ENCODE measurements at places on chromosomes 3 and 15.

- DNase-seq, result peak; percentile 18
Observed at GRCh38 chr3:123586131-123586530, 1.3 kb upstream of the HACD2 start.

- no peak for DNase-seq
Observed at GRCh38 chr3:48997714-48998637, 7.9 kb downstream of the P4HTM start.

DNA sequence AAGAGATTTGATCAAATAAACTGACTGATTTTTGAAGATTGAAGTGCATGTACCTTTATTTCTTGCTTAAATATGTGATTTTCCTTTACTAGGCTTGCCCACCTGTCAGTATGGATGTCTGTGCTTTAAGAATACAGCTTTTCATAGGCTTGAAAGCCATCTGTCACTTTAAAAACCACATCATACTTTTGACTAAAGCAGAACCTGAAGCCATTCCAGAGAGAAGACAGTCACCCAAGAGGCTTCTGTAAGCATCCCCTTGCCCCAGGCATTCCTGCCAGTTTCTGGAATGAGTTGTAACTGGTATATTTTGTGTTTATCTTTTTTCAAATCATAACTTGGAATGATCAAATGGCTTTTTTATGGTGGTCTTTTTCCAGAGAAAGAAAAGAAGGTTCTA, 24.0 kb downstream of the HPS3 start:
- DNase-seq, result no peak

DNA sequence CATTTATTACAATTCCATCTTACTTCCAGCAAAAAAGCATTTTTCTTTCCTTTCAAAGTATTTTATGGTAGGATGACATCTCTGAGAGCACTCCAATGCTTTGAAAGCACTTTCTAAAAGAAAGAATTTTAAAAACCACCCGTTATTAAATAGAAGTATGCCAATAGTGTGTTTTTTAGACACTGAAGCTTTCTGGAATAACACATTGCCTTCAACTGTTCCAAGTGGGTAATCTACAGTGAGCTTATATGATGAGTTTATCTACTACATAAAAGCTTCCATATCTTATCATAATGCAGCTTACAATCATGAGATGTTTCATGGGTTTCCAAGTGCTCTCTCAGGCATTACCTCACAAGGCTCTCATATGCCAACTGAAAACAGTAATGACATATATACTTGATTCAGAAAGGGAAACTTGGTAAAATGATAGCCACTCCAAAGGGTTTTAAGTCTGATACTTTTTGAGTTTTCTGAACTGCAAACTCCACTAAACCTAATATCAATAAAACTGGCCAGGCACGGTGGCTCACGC, 14.1 kb downstream of the CMTM6 start:
- no peak for DNase-seq

DNA sequence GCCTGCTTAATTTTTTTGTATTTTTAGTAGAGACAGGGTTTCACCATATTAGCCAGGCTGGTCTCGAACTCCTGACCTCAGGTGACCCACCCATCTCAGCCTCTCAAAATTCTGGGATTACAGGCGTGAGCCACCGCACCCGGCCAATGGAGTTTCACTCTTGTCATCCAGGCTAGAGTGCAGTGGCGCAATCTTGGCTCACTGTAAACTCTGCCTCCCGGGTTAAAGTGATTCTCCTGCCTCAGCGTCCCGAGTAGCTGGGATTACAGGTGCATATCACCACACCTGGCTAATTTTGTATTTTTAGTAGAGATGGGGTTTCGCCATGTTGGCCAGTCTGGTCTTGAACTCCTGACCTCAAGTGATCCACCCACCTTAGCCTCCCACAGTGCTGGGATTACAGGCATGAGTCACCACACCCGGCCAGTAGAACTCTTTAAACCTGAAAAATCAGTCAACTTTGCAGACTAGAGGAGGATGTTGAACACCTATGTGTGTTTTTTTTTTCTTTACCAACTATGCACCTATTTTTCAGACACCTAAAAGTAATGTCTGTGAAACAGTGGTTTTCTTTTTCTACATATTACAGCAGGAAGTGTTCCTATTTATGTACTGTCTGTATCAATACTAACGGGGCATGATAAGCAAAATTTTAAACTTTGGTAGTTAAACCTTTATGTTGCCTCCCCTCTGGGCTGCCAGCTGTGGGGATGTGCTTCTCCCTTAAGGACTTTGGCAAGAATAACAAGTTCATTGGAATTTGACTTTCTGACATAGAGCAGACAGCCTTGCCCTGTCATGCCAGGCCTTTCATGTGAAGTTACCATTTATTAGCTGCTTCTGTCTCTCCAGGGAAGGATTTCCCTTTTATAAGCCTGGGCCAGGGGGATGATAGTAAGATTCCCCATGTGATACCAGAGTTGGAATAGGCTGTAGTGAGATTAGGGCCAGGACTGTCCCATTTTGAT, 8.1 kb downstream of the ARIH2 start:
- DNase-seq, result no peak

GRCh38 chr3:132713977-132714727, 8.1 kb downstream of the NPHP3 start:
- DNase-seq, result no peak

DNA sequence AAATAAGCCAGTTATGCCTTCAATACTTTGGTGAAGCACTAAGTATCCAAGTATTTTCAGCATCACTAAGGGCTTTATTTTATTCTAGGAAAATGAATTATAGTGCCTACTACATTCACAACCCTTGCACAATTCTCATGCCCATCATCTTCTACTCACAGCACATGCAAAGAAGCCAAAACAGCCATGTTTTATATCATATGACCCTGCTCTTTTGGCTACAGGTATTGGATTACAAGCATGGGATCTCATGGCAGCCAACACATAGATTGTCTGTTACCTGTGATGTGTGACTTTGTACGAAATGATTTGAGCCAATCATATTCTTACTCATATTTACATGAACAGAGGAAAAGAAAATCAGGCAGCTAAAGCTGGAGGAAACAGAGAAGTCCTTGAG, 38.6 kb downstream of the STT3B start:
- DNase-seq, result no peak

DNA sequence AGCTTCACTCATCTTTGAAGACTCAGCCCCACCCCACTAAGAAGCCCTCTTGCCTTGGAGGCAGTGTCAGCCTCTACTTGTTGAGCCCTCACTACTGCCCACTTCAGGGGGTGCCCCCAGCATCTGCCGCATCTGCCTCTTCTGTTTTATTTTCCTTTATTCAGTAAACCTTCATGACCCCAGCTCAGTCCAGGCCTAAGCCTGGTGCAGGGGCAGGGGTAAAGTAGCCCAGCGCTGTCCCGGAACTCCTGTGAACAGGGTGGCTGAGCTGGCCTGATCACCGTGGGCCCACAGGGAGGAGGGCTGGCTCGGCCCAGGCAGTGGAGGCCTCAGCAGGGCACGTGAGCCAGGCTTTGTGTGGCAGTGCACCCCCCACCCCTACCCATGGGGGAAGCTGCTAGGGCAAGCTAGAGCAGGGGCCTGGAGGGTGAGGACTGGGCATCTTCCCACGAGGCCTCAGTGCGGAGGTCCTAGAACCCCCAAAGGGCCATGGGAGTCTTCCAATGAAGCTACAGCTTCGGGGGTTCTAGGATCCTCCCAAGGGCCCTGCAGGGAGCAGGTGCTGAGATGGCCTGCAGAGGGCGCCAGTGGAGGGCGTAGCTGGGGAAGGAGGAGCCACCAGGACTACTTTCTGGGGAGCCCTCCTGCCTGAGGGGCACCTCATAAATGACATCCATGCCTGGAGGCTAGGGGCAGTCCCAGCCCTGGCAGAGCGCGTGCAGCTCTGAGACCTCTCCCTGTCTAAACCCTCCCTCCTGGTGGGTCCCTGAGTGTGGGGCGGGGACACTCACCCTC, 36.0 kb downstream of the TSPAN3 start:
- DNase-seq, result no peak

DNA sequence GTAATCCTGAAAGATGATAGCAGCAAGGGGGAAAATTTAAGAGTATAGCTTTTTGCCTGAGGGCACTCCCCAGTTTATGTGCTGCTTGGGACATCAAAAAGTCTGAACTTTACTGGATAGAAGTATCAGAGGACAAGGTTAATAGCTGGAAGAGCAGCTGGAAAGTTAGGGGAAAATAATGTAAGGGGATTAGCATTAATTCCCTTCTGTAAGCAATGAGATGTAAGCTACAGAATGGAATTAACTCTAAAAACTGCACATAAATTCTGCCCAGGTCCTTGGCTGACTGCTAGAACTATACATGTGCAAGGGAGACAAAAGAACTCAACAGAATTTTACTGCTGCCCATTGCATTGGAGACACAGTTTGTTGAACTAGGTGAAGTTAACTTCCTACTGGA, 55.6 kb downstream of the ATP11B start:
- DNase-seq, result no peak

DNA sequence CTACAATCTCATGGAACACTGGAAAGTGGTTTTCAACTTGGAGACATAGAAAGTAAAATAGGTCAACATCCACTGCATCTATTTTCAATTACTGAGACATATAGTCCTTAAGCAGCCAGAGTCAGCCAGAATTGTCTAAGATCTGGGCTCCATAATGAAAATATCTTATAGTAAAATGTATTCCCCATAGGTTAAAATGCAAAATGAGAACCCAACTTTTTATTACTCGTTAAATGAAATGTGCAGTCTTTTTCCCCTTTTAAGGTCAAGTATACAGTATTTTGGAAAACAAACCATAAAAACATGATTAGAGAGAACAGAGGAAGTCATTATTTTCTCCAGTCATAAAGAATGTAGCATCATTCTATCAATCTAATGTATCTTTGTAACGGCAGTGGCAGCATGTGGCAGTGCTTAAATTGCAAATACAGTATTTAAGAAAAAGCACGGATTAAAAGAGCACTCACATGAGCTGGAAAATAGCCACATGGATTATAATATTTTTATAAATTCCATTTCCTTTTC, 64.4 kb upstream of the CPB1 start:
- DNase-seq, result no peak

GRCh38 chr3:46243560-46243959, 1.3 kb downstream of the CCR3 start:
- no peak for DNase-seq

DNA sequence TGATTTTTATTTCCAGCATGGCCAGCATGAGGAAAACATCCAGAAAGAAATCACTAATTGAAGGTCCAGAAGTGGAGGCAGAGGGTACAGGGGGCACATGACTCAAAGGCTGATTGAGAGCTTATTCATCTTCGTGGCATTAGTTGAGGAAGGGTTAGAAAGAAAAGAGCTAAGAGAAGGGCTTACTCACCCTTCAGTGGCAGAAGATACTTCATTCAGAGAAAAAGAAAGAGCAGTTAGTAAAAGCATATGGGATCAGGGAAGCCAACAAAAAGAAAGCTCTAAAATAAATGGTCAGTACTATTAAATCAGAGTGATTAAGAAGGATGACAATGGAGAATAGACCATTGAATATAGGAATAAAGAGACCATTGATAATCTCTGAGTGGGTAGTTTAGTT, 25.2 kb downstream of the GAP43 start:
- DNase-seq, result no peak

DNA sequence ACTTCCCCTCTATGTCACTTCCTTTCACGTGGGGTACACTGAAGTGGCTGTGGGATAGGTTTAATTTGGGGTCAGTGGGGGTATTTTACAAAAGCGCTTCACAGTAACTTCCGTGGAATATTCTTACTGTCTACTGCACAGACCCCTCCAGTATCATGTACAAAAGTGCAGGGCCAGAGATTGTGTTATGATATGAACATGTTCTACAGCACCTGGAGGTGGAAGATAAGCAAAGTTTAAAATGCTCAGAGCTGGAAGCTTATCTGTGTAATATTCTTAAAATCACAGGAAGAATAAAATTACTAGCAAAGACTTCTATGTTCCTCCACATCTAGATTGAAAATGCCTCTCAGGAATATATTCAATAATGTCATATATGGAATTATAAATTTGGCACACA, 84.1 kb upstream of the TRIM42 start:
- DNase-seq, result no peak

- peak; percentile 66 for DNase-seq
Observed at GRCh38 chr3:159260049-159260662, 458.3 kb downstream of the MFSD1 start.

DNA sequence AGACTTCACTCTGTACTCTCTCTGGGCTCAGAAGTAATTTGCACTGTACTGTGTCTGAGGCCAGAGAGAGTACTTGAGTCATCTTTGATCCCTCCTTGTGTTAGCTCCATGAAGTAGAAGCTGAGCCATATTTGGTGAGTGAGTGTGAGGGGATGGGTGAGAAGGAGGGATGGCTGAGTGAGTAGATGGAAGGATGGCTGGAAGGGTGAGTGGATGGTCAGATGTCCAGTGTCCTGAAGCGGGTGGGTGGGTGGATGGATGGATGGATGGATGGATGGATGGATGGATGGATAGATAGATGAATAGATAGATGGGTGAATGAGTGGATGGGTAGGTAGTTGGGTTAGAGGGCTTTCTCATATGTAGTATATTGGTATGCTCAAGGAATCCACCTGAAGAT, 39.3 kb downstream of the FGD5 start:
- DNase-seq, result no peak

DNA sequence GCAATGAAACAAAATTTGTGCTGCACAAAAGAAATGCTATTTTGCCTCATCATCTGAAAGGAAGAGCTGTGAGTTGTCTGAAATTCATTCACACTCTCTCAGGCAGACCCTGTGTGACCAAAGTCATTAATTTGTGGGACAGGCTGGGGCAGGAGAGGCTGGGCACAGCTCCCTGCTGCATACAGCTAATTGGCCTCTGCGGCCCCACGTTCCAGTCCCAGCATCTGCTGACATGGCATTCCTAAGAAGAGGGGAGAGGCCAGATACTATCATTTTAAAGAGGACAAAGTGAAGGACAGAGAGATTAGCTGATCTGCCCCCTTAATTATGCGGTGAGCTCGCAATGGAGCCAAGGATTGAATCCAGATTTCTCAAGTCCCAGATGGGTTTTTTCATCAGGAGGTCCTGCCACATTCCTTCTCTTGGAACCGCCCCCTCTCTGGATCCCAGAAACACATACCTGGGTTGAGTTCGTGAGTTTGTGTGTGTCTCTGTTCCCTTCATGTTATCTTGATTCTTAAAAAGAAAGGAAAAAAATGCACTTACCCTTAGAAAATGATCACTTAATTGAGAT, 25.1 kb downstream of the POLR2M start:
- DNase-seq, result no peak

DNA sequence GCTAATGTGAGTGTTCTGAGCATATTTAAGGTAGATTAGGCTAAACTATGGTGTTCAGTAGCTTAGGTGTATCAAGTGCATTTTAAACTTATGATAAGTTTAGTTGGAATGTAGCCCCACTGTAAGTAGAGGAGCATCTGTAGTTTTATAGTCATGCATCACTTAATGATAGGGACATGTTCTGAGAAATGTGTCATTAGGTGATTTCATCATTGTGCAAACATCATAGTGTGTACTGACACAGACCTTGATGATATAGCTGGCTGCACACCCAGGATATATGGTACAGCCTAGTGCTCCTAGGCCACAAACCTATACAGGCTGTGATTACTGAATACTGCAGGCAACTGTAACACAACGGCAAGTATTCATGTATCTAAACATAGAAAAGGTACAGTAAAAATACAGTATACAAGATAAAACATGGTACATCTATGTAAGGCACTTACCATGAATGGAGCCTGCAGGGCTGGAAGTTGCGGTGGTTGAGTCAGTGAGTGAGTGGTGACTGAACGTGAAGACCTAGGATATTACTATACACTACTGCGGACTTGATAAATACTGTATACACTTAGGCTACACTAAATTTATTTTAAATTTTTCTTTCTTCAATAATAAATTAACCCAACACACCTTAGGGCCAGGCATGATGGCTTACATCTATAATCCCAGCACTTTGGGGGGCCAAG, 17.9 kb downstream of the DNAH1 start:
- DNase-seq, result no peak

All from neuronal stem cell (in vitro differentiated cells).